ENCODE measurements at places on chromosomes 6 and 20.

DNA sequence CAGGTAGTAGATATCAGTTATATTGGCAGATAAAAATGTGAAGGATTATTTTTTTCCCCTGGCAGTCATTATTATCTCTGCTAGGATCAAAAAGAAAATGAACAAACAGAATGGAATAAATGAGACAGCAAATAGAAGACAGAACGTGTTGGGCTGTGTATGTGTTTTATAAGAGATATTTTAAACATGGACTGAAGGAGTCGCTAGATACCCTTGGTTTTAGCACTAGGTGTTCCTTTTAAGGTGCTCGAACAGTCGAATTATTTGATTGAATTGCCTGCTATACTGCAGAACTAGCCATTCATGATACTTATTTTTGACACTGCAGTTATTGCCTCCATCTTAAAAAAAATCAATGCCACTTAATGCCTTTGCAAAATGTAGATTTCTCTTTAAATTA lies 3.7 kb downstream of the GRIK2 start:
- no peak for DNase-seq

DNA sequence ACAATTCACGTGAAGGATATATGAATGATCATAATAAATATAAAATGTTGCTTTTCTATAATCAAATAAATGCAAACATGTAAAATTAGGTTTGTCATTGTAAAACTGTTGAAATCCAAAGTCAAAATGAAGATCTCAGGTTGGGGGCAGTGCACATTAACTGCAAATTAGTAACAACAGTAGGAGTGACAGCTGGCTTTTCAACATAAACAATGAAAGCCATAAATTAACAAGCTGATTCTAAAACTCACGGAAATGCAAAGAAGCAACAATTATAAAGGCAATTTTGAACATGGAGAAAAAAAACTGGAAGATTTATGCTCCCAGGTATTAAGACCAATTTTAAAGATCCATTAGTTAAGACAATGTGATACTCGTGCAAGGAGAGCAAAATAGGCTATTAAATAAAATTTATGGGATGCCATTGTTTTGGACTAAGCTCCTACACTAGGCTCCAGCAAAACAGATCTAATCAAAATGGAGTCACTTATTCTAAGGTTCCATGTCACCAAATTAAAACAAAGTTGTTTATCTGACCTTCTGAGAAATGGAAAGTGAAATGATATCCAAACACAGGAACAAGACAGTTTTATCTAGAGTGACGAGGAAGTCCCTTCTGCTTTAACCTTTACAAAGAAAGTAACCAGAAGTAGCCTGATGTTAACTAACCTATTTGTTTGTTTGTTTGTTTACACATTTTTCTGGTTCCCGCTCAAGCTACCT lies 770.8 kb downstream of the EPHA7 start:
- DNase-seq = no peak

DNA sequence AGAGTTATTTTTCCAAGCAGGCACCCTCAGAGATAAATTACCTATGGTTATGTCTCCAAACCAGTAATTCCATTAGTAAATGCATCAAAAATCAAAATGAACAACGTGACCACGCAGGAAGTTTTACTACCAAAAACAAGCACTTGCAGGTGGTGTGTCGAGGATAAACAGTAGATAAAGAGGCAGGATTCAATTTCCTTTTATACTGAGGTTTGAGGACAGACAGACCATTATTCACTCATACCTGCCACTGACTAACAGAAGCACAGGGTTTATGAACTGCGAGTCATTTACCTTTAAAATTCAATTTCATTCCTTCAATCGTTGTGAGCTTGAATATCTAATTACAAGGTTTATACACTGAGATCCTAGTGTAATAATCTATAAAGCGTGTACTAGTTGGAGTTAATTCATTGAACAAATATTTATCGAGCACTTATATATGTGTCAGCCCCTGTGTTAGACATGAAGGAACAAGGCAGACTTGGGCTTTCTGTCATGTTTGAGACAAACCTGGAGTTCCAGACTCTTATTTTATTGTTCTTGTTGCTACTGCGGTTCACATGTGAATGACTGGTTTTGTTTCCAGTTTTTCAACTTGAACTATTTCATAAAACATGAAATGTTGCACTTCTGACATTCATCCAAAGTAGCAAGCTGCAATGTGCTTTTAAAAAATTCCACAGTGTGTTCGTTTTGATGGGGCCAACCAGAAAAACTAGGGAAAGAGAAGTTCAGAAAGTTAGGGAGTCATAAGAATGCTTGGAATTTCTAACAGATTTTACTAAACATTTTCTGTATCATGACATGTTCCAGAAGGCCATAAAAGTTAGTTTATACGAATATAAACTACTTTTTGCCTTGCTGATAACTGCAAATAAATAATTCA lies 205.6 kb downstream of the UST start:
- DNase-seq = no peak

GRCh38 chr20:41029150-41029901 lies 704 bp downstream of the TOP1 start:
- DNase-seq = peak; percentile 77

- no peak for DNase-seq
Observed at GRCh38 chr6:88855541-88856147, 107.8 kb downstream of the RNGTT start.

DNA sequence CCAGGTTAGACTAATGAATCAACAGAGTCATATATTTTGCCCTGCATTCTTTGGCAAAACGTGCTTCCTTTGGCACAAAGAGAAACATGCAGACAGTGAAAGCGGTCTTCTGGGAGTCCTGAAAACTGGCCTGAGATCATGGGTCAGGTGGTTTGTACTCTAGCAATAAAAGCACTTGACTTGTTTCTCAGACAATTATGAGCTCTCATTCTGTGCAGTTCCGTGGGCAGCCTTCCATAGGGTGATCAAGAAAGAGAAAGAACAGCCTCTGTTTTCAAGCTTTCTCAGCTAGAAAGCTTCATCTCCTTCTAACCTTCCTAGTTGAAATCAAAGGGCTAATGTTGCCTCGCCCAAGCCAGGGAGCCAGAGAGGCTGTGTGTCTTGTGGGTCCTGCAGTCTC lies 62.7 kb upstream of the ISM1 start:
- no peak for DNase-seq

GRCh38 chr6:7021301-7021700 lies 86.5 kb upstream of the RREB1 start:
- DNase-seq = no peak

- DNase-seq = no peak
Observed at GRCh38 chr6:123036648-123037047, 40.6 kb downstream of the CLVS2 start.

- peak; percentile 80 for DNase-seq
Observed at GRCh38 chr20:39112178-39112743, 150.1 kb downstream of the DHX35 start.

GRCh38 chr6:170367241-170367640 lies 60.7 kb downstream of the FAM120B start:
- no peak for DNase-seq

DNA sequence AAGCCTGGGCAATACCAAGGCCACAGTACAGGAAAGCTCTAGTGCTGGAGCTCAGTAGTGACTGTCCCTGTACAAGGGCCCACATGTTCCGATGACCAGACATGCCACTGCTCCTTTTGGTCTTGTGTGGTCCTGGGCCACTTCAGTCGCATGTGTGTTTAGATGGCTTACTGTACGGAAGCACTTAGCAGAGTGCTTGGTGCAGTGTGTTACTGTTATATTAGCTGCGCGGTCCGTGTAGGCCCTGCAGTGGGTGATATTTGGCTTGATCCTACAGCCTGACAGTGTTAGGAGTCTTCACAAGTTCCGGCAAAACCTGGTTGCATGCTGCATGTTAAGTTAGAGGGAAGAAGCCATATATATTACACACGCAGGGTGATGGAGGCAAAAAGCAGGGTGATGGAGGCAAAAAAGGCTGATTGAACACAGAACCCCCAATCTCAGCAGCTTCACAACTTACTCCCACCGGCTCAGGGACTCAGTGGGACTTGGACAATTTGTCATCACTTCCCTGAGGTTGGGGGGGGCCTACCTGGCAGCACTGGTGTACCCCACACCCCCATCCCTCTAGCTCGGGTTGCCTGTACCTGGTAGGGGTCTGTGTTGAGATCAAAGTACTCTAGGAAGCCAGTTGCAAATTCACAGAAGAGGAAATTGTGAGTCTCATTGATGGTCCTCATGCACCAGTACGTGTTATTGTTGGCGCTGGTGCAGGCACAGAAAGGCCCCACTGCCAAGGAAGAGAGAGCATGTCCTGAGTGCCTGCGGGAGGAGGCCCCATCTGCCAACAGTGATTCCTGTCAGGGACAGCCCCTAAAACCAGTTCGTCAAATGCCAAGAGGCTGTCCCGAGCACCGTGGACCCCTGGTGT lies 122.6 kb downstream of the SULF2 start:
- DNase-seq = peak; percentile 35

GRCh38 chr6:92979281-92979680 lies 440.1 kb downstream of the EPHA7 start:
- no peak for DNase-seq

- peak; percentile 52 for DNase-seq
Observed at GRCh38 chr6:98769546-98769945, 64.8 kb upstream of the POU3F2 start.
